Fibroblast of the conjunctiva (primary cell): ENCODE measurements at places on chromosomes 5 and 9.

DNA sequence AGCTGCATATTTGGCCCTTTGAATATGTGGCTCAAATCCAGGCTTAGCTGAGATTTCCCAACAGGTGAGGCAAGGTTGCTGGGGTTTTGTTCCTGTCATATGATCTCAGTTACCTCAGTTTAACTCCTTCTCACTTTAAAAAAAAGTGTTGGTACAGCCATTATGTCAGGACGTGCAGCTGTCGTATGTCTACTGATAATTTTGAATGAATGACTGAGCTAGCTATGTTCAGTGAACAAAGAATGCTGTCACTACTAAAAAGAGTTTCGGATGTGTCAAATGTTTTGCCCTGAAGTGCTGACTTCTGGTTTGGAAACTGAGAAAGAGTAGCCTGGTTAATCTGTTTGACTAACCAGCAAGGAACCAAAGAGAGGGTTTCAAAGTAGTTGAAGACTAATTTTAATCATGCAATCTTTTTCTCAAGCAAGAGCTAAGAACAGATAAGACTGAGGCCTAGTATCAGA lies 106.3 kb upstream of the NR3C1 start:
- DNase-seq: no peak

- DNase-seq: no peak
These were observed 180.8 kb upstream of the NUDT12 start for GRCh38 chr5:103743421-103743820.

- DNase-seq: no peak
These were observed 305.4 kb upstream of the MSX2 start for GRCh38 chr5:174418809-174419539.

DNA sequence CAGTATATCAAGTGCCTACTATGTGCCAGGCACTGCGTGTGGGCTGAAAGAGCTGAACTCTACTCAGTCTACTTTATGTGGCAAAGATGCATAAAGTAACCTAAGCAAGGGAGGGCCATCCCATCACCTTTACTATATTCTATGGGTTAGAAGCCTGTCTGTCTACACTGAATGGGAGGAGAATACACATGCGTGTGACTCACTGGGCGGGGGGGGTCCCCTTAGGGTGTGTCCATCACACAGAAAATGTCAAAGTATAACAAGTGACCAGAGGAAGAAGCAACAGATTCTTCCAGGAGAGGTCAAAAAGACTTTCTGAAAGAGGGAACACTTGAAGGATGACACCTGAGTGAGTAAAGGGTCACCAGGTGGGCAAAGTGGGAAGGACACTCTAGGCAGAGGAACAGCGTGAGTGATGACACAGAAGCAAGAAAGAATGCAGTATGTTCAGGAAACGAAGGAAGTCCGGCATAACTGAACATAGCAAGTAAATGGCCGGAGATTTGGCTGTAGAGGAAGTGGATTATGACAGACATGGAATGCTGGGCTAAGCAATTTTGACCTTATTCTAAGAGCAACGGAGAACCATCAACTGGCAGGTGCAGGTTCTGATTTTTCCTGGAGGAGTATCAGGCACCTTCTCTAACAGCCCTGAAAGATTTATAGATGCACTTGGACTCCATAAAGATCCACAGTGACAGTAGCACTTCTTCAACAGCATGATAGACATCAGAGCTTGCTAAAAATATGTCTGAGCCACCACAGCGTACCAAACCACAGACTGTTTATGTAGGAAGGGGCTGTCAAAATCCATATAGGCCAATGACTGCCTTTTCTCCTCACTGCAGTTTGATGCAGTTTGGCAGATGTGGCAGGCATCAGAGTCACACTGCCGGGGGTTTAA lies 8.0 kb upstream of the WHRN start:
- no peak for DNase-seq

DNA sequence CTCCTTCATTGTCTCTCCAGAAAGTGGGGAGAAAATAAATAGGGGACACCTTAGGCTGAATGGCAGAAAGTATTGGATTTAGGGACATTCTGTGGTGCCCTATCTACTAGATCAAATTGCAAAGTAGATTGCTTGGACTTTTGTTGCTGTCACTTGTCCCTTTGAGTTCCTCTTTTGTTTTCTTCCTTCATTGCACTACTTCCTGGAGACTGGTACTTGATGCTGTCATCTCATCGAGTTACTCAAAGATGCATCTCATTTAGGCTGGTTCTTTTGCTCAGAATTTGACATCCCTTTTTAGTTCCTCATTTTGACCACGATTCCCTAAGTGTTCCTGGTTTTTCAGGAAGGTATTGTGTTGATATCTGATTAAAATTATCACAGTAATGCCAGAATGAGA lies 137.6 kb downstream of the ADGRV1 start:
- no peak for DNase-seq
